NCI-H2227 treated with DMSO at 0.1 percent for 48 hours (cell line): ENCODE measurements at places on chromosomes 3 and 15.

- DNase-seq: no peak
These were observed 29.2 kb upstream of the RPL29 start for GRCh38 chr3:52024765-52025452.

DNA sequence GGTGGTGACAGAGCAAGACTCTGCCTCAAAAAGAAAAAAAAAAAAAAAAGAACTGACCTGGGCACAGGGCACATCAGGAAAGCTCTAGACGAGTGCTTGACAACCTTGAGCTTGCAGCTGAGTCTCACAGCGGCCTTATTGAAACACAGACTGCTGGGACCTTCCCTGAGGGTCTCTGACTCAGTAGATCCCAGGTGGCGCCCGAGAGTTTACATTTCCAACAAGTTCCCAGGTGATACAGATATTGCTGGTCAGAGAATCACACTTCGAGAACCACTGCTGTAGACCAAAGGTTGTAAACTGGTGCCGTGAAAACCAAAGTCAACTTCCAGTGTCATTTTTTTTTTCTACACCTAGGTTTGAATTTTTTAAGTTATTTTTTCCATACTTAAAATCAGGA, 573.2 kb upstream of the MDFIC2 start:
- DNase-seq: no peak

DNA sequence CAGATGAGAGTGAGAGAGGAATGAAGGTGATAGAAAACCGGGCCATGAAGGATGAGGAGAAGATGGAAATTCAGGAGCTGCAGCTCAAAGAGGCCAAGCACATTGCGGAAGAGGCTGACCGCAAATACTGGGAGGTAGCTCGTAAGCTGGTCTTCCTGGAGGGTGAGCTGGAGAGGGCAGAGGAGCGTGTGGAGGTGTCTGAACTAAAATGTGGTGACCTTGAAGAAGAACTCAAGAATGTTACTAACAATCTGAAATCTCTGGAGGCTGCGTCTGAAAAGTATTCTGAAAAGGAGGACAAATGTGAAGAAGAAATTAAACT, 88.9 kb downstream of the EOMES start:
- no peak for DNase-seq

- no peak for DNase-seq
These were observed 95.7 kb downstream of the PPM1L start for GRCh38 chr3:160851629-160852210.

- no peak for DNase-seq
These were observed 246.4 kb upstream of the TLE3 start for GRCh38 chr15:70343961-70344621.

DNA sequence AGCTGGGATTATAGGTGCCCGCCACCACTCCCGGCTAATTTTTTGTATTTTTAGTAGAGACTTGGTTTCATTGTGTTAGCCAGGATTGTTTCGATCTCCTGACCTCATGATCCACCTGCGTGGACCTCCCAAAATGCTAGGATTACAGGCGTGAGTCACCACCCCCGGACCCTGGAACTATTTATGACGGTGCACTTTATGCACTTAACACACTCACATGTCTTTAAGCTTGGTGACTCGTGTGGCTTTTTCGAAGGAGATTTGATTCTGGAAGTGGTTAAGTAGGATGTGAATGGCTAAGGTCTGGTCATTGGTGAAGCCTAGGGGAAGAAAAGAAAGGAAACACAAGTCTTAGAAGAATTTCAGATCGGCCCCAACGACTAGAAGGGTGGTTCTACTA, 20.3 kb downstream of the BBS4 start:
- DNase-seq: no peak

- DNase-seq: no peak
These were observed 190.3 kb downstream of the SATB1 start for GRCh38 chr3:18234717-18235335.

GRCh38 chr15:33104212-33104611, 90.3 kb downstream of the FMN1 start:
- no peak for DNase-seq

- DNase-seq: no peak
These were observed 28.6 kb downstream of the RLBP1 start for GRCh38 chr15:89192766-89193165.

DNA sequence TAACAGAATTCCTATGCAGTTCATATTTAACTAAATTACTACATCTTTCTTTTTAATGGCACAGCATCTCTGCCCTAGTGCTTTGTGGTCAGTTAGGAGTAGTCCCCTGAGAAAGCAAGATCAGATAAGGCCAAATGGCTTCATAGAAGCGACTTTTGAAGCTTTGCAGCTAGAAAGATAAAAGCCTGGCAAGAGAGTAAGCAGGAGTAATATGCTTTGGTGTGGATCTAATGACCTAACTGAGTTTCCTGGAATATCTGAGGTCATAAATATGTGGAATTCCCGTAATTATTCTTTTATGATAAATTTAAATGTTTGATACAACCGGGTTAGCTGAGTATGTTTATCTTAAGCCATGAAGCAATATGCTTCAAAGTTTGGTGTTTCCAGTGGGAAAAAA, 374.9 kb upstream of the LRRC3B start:
- no peak for DNase-seq

- no peak for DNase-seq
These were observed 18.0 kb upstream of the HTR3E start for GRCh38 chr3:184078851-184079250.

- no peak for DNase-seq
These were observed 104.0 kb downstream of the KLHL25 start for GRCh38 chr15:85690561-85691231.

- no peak for DNase-seq
These were observed 26.7 kb upstream of the KLHL6 start for GRCh38 chr3:183582161-183582560.

- DNase-seq: no peak
These were observed 4.0 kb upstream of the SEMA3F start for GRCh38 chr3:50150863-50151686.

GRCh38 chr15:59721411-59721810, 32.3 kb upstream of the BNIP2 start:
- DNase-seq: no peak

DNA sequence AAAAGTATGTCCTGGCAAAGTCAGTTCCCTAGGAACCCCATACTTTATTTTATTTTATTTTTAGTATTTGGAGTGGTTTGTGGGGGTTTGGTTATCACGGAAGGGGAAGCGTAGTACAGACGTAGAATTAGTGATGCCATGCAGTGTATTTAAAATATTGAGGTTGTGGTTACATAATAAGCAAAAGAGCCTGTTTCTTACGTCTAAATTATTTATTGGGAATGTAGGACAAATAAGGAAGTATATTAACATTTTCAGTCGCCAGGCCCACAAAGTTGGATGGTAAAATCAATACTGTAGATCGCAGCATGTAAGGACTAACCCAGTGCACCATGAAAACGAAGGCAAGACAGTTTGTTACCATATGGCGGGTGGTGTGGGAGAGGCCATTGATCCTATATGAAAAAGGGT, 558 bp downstream of the DTWD1 start:
- DNase-seq: peak; percentile 63

DNA sequence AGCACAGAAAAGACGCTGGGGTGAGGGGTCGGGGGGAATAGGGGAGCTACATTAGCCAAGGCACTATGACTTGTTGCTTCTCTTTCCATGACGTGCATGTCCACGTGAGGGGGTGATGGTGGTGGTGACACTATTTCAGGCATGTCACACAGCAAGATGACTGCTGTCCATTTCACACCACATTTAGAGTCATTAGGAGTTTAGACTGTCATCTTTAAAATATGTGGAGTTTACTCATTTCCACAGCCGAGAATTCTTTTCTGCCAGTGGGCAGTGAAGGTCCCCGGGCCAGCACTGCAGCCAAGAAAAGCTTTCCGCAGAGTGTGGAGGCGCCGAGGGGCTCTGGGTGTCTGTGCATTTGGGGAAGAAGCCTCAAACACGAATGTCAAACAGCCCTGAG, 954 bp upstream of the DGKG start:
- no peak for DNase-seq

DNA sequence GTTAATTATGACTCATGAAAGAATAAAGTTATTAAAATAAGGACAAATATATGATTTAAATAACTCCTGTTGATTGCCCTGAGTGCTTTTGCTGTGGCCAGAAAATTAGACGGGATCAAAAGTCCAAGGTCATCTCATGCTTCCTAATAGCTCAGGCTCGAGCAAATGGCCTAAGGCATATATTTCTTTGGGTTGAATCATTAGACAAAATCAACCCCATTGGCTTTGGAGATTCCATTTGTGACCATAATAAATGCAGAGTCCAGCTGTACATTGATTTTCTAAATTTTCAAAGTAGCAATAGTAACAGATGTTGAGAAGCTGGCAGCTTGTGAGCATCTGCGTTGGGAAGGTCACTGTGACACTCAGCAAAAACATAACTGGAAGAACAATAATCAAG, 464.5 kb upstream of the TGFBR2 start:
- no peak for DNase-seq

DNA sequence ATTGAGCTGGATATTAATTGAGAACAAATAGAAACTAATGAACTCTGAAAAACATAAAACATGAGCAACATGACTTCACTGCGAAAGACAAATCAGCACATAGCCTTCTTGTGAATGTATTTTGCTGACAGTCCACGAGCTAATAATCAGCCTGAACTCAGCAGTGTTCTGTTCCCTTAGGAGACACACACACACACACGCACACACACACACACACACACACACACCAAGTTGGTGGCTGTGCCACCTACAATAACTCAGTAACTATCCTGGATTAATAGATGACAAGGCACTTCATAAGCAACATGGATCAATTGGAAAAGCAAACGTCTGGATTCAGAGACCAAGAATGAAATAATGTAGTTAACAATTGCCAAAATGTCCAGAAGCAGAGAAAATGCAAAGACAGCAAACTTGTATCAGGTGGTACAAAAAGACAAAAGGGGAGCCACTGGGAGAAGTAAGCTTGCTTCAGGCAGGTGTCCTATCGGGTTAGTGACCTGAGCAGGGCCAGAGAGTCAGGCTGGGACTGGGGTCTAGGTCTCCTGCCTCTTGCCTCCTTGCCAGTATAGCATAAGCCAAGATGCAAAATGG, 20.5 kb upstream of the UBE2Q2 start:
- no peak for DNase-seq

DNA sequence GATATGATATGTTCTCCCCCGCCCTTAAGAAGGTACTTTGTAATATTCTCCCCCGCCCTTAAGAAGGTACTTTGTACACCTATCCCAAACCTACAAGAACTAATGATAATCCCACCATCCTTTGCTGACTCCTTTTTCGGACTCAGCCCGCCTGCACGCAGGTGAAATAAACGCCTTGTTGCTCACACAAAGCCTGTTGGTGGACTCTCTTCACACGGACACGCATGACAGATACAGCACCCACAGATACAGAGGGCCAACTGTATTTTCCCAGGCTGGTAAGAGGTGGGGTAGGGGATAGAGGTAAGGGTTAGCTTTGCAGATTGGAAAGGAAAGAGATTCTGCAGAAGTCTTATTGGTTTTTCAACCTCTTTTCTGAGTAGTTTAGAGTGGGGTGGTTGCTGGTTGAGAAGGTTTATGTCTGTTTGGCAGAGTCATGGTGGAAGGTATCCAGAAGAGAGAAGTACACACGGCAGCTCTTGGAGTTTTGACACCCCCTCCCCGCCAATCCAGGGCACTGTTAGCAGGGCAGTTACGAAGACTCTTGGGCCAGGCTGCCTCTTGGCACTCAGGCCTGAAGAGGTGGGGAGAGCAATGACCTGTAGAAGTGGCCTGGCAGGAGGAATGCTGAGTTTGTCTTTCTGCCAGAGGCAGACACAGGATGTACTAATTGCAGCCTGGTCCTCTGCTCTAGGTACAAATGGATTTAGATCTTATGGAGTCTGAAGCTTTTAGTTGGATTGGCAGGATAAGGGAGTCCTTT, 36.0 kb upstream of the IDH2 start:
- no peak for DNase-seq

GRCh38 chr3:66490214-66490613, 10.6 kb downstream of the LRIG1 start:
- no peak for DNase-seq

DNA sequence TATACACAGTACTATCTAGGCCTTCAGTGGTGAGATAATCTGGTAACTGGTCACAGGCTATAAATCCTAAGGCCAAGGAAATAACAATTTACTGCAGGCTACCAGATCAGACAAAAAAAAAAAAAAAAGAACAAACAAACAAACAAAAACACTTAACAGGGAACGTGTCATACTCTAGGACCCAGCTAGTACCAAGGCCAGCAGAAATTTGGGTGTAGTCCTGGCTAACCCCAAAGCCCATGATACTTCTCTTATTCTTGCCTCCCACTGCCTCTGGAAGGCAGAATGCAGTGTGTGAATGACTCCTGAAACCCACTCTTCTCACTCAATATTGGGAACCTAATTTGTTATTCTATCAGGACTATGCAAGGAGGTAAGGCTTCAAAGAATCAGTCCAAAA, 53.7 kb upstream of the ST3GAL6 start:
- no peak for DNase-seq

DNA sequence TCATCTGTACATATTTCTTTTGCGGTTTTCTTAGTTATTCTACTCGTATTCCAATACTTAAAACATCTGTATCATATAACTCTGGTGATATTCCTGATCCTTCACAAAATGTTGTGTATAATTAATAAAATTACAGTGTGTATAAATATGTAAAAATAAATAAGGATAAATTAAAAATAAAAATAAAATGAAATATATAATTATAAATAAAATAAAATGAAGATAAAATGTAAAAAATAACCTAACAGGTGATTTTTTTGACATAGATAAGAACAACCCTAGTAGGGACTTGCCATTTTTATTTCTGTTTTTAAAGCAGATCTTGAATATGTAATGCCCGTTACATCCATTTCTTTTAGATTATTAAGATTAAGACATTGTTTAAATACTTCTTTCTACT, 25.6 kb downstream of the IL1RAP start:
- DNase-seq: no peak

DNA sequence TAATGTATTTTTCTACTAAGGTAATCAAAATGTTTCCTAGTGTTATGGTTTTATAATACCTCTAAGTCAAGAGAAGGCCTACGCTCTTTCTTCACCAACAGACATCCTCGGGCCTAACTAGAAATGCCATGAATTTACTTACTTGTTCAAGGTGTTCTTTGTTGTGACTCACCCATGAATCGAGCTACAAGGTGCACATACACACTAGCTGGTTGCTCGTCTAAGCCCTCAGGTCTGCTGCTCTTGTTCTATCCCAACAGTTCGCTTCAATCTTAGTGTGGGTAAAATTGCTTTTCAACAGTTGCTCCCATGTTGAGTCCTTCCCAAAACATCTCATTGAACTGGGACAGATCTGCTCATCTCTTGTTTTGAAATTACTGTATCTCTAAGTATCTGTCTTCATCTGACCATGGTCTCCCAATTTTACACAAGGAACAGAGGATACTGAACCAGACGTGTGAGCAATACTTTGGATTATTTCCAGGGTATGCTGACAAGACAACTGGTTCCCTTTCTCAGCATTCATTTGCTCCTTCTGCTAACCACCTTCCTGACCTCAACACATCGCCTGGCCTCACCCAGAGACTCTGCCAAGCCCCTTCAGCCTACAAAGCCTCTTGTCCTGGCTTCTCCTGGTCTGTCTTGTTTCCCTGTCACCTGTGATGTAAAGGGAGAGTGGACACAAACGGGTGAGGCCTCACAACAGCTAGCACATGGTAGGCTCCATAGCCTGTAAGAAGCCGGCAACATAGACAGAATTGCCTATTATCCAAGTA, 84.2 kb downstream of the NEDD4 start:
- no peak for DNase-seq

- DNase-seq: no peak
These were observed 17.6 kb downstream of the BHLHE40 start for GRCh38 chr3:4996771-4997291.
